NCI-H1930 (cell line): ENCODE measurements at places on chromosomes 1 and 21.

- no peak for DNase-seq
Measured at GRCh38 chr1:26145960-26146294, 13.0 kb upstream of the FAM110D start.

DNA sequence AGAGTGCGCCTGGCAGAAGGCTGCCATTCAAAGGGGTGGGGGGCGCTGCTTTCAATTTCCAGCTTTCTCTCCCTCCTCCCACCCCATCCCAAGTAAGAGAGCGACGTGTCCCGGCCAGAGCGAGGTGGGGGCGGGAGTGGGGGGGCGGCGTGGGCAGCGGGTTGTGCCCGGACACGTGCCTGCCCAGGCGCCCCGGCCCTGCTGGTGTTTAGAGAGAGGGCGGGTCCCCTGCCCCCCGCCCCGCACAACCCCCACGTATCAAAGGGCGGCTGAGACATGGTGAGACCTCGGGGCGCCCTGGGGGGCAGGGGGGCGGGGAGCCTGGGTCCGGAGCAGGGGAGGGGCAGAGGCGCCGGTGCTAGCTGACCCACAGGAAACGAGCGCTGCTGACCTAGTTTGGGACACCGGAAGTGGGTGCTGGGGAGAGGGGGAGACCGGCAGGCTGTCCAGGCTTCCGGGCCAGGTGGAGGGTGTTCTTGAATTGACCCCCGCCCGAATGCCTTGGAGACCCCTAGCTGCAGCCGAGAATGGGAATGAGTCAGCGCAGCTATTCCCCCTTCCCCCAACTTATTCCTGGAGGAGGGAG, 1.3 kb downstream of the ZBTB7B start:
- no peak for DNase-seq

GRCh38 chr1:202192770-202193613, 607 bp upstream of the LGR6 start:
- peak; percentile 9 for DNase-seq

DNA sequence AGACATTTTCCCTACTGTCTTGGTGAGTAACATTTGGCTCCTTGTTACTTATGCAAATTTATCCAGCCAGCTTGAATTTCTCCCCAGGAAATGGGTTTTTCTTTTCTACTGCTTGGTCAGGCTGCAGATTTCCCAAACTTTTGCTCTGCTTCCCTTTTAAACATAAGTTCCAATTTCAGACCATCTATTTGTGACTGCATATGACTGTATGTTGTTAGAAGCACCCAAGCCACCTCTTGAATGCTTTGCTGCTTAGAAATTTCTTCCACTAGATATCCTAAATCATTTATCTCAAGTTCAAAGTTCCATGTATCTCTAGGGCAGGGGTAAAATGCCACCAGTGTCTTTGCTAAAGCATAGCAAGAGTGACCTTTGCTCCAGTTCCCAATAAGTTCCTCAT, 32.3 kb upstream of the CITED4 start:
- DNase-seq = no peak

DNA sequence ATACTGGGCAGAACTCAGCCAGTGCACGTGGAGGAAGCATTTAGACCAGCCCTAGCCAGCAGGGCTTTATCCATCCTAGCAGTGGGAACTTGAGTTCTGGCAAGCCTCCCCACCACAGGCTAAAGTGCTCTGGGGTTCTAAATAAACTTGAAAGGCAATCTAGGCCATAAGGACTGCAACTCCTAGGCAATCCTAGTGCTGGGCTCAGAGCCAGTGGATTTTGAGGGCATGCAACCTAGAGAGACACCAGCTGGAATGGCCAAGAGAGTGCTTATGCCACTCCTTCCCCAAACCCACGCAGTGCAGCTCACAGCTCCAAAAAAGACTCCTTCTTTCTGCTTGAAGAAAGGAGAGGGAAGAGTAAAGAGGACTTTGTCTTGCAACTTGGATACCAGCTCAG, 70.5 kb upstream of the APOBEC4 start:
- DNase-seq = no peak

DNA sequence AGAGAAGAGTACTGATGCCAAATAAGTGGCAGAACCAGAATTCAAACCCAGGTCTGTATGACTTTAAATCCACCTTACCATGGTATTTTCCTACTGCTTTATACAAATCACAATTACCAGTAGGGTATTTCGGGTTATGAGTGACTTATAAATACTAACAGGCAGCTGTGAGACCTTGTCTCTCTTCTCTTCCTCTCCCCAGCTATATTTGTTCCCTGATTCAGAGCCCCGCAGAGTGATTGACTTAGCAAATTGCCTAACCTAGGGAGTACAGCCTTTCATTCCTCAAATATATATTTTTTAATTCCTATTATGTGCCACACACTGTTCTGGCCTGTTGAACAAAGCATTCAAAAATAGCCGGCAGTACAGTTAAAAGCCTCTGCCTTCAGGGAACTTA, 168.0 kb downstream of the CLEC20A start:
- no peak for DNase-seq
